ENCODE measurements at places on chromosomes 1 and 21. TPM values are rescaled to one million over a fixed set of nuclear protein-coding genes. Genes with fewer than 3 reads are reported as not detected.

ACTN2 gene
- total RNA-seq: 0.52 TPM

OR2AK2 gene
- total RNA-seq: not detected

FAM163A gene
- not detected for total RNA-seq

OR10T2 gene
- not detected for total RNA-seq

TSTD1 gene
- total RNA-seq: 148 TPM

GRCh38 chr1:202576816-202577215 lies 133.4 kb downstream of the SYT2 start:
- DNase-seq: no peak

DNA sequence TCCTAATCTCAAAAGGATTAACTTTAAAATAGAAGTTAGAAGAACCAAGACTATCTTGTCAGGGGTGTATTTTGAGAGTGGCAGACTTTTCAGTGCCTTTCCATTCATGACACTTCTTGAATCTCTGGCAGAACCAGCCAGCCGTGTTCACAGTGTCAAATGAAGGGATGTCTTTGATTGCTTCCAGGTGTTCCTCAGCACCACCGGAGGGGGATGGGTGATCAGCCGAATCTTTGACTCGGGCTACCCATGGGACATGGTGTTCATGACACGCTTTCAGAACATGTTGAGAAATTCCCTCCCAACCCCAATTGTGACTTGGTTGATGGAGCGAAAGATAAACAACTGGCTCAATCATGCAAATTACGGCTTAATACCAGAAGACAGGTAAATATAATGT lies 32.3 kb downstream of the FMO1 start:
- DNase-seq: no peak

DNA sequence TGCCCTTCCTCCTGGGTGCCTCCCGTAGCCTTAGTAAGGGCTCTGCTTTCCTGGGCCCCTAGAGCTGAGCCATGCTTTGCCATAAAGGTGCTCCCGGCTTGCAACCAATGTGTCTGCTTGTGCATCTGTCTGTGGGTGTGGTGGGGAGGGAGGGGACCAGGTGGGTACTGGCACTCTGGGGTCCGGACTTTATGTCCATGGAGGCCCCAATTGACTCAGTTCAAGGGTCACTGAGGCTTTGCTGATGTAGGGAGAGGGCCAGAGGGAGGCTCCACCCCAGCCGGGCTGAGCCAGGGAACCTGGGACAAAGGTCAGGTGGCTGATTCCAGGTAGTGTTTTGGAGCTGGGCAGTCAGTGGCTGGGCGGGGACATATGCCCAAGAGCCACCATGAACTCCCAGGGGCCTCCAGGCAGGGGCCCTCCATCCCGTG lies 15.0 kb downstream of the TNFRSF25 start:
- DNase-seq: no peak

GRCh38 chr1:117825414-117825813 lies 104.0 kb downstream of the GDAP2 start:
- DNase-seq: no peak

DNA sequence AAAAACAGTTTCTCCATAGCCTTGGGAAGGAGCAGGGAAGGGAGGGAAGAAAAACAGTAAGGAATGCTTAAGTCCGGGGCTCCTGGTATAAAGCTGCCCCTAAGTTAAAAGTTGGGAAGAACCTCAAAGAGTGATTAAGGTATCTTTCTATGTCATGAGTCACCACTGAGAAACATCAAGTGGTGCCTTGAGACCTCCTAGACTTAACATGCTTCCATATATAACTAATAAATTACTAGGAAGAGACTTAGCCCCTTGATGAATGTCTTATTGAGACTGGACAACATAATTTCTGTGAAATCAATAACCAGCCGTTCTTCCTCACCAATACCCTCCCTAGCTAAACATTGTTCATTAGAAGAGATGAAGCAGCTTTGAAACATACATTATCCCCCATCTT lies 121.8 kb upstream of the SLC44A3 start:
- no peak for DNase-seq

GRCh38 chr1:185568155-185569123 lies 165.8 kb upstream of the HMCN1 start:
- no peak for DNase-seq

- no peak for DNase-seq
Observed at GRCh38 chr1:20462397-20462796, 23.6 kb downstream of the CAMK2N1 start.

DNA sequence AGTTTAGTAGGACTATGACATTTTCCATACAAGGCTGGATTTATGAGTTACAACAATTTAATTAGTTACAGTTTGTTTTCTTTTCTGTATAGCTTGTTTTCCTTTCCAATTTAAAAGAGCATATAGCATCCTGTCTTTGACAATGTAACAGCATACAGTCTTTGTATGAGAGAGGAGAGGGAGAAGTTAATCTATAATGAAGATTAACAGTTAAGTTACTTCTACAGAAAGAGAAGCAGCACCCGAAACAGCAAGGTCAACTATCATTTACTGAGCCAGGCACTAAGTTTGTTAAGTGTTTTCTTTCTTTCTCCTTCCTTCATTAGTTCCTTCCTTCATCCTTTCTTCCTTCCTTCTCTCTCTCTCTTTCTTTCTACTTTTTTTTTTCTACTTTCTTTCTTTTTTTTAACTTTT lies 52.3 kb upstream of the RAB4A start:
- no peak for DNase-seq

DNA sequence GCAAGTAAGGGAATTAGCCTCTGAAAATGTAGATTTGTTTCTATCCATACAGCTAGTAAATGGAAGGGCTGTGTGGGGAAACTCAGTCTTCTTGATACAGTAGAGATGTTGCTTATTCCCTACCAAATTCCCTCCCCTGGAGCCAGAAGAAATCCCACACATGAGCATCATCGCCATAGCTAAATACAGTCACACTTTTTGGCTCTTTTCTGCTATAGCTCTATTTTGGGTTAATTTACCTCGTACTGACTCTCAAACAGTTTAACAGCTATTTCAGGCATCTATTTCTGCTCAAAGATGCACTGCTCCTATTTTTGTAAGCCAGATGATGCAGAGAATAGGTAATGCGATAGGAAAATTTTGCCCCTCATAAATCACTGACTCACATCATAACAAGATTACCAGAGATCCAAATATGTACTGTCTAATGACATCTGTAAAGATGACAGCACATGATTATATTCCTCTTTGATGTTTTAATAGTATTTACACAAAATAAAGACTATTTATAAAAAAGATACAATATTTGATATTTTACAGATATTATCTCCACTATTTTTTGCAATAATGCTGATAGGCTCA lies 58.6 kb downstream of the XCL1 start:
- DNase-seq: no peak
